Activated T-helper 1 cell treated with anti-CD3 and anti-CD28 coated beads, Interleukin-12 subunit alpha, Interleukin-12 subunit beta, Interleukin-2, Interleukin-4 antibody, amounts not matched to agents 30 ng/mL and 10 ng/mL and 1 ng/mL, durations not matched to agents 14 hours and 24 hours and 36 hours (primary cell): ENCODE measurements at places on chromosomes 6 and 20. TPM values are rescaled to one million over a fixed set of nuclear protein-coding genes. Genes with fewer than 3 reads are reported as not detected.

Gene TMEM200A
- total RNA-seq = 0.67 and 0.69 TPM in 2 replicates

Gene SLCO4A1
- 47.6 and 49.8 TPM in 2 replicates for total RNA-seq

- no peak overlapping the region for H3K4me3 ChIP-seq
- DNase-seq = no peak
- H3K27me3 ChIP-seq = no peaks in the 10 kb centered on the region
- H3K36me3 ChIP-seq = no peaks in the 10 kb centered on the region
- H3K27ac ChIP-seq = no peak overlapping the region
Observed at GRCh38 chr6:3285732-3286131, 27.0 kb downstream of the PSMG4 start.

DNA sequence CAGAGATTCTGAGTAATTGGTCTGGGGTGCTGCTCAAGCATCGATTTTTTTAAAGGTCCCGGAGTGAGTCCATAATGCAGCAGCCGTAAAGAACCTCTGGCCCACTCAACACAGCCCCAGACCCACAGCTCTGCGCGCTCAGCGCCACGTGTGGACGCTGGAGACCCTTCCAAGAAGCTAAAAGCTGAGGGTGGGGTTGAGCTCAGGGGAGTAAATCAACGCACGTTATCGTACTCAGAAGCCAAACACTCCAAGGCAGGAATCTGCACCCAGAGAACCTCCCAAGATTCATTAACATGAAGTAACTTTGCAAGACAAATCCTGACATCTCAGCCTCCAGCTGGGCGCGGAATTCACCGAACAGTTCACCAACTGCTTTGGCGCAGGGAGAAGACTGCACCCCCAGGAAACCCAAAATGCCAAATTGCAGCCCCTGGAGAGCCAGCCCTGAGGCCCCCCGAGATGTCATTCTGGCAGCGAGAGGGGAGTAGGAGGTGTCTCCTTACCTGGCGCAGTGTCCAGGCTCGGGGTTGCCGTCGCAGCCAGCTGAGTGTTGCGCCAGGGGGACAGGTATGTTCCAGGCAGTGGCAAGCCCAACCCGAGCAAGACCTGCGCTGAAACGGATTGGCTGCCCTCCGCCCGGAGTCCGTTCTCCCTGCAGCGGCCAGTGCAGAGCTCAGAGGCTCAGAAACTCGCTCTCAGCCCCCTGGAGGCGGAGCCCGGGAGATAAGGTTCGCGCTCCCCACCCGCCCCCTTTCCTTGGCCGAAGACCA, at the start of gene COL21A1:
TSS of gene COL21A1 (minus strand) at position 700 of the 773 bp plus-strand sequence. CDS start 64,962 bp downstream, outside the sequence.
- H3K4me3 ChIP-seq = no peak within 1 kb of the TSS
- DNase-seq = no peak
- H3K4me1 ChIP-seq = no peaks in the 10 kb centered on the region
- no peaks in the 10 kb centered on the region for H3K36me3 ChIP-seq
- peaks cover 6% of the 10 kb centered on the region for H3K27me3 ChIP-seq

DNA sequence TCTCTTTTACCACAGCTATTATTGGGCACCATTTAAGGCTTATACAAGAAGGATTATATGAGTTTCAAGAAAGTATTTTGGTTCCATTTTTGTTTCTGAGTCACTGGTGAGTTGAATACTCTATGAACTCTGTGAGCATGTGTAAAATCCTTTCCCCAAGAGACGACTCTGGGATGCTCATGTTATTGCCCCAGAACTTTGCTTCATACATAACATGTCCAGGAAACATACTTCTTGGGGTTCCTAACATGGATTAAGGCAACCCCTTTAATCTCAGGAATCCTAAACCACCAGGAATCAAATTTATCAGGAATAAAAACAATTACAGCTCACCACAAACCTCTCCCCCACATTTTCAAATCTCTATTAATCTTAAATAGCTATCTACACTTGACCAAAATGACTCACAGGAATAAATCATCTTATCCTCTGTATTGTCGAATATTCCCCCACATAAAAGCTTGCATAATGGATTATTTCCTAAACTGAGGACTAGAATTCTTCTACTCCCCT, 117.5 kb upstream of the COL21A1 start:
- H3K4me1 ChIP-seq = no peaks in the 10 kb centered on the region
- no peak overlapping the region for H3K27ac ChIP-seq
- no peaks in the 10 kb centered on the region for H3K36me3 ChIP-seq

DNA sequence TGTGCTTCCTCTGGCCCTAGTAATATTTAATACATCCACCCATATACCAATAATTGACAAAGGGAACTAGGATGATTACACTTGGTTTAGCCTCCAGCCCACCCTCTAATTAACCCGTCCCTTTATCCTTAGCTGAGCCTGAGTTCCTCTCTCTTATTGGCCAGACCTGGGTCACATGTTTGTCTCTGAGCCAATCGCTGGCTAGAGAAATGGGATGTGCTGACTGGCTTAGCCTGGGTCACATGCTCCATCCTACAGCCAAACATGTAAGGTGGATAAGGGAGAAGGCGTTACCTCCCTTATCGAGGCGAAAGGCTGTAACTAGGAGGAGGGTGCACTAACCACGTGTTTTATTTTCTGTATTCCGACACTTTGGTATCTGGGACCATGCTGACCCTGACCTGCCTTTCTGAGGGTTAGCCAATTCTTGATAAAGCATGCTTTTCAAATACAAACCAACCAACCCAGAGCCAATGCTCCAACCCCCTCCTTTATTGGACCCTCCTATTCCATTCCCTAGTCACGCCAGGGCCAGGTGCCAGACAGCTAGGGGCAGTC, 262.7 kb downstream of the PREX1 start:
- H3K4me1 ChIP-seq = no peaks in the 10 kb centered on the region
- H3K4me3 ChIP-seq = no peak overlapping the region
- DNase-seq = no peak
- H3K27ac ChIP-seq = no peak overlapping the region
- no peaks in the 10 kb centered on the region for H3K36me3 ChIP-seq

- H3K27ac ChIP-seq = peak overlapping the region; percentile 59
- H3K36me3 ChIP-seq = peaks cover 20% of the 10 kb centered on the region
- H3K27me3 ChIP-seq = no peaks in the 10 kb centered on the region
- H3K4me1 ChIP-seq = peaks cover 89% of the 10 kb centered on the region
- peak overlapping the region; percentile 64 for H3K4me3 ChIP-seq
- DNase-seq = peak; percentile 49
Observed at GRCh38 chr20:49676581-49677291, 36.9 kb downstream of the B4GALT5 start.

- H3K4me3 ChIP-seq = no peak overlapping the region
- DNase-seq = no peak
- H3K27ac ChIP-seq = no peak overlapping the region
- H3K27me3 ChIP-seq = no peaks in the 10 kb centered on the region
Observed at GRCh38 chr6:7907159-7907558, 3.4 kb downstream of the TXNDC5 start.
